NCI-H524 treated with DMSO at 0.1 percent for 48 hours (cell line): ENCODE measurements at places on chromosomes 11 and 22.
A peak's percentile ranks its signal among the peaks of the same experiment; 100 is the strongest.

DNA sequence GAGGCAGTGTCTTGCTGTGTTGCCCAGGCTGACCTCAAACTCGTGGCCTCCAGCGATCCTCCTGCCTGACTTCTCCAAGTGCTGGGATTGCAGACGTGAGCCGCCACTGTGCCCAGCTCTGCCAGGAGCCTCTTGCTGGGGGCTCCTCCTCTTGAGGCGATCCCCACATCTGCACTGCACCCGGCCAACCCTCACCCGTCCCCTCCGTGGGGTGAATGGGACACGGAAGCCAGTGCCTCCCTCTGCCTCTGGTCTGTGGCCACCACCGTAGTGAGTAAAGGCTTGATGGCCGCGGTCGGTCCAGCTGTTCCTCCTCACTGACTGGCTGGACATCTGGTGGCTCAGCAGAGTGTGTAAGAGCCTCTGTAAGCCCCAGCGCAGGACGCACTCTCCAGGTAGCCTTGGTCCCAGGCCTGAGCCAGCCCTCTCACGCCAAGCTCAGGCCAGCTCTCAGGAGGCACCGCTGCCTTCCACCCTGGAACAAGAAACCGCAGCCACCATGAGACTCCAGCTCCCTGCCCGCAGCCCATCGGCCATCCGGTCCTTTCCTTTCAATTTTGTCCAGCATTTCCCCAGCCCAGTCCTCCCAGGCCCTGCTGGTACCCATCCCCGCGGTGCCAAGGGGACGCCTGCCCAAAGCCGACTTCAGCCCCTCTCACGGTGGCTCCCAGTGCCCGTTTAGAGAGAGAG is 100.3 kb downstream of the BRD1 start:
- DNase-seq: no peak

DNA sequence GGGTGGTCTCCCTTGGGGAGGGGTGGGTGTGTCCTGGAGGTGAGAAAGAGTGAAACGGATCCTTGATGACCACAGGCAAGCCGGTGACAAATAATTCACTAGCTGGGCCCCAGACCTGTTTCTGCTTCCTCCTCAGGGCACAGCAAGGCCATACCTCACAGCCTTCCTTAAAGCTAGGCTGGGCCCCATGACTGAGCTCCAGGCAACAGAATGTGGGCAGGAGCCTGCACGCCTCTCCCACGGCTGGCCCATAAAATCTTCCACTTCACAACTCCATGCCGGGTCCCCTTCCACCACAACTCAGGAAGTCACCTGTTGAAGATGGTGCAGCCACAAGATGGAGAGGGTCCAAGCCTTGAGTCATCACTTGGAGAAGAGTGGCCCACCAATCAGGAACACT is 23.9 kb downstream of the SLC22A12 start:
- DNase-seq: no peak

- no peak for DNase-seq
Observed at GRCh38 chr22:17684245-17684644, 45.7 kb downstream of the BCL2L13 start.

- DNase-seq: no peak
Observed at GRCh38 chr22:28269277-28269676, 350.2 kb upstream of the PITPNB start.

DNA sequence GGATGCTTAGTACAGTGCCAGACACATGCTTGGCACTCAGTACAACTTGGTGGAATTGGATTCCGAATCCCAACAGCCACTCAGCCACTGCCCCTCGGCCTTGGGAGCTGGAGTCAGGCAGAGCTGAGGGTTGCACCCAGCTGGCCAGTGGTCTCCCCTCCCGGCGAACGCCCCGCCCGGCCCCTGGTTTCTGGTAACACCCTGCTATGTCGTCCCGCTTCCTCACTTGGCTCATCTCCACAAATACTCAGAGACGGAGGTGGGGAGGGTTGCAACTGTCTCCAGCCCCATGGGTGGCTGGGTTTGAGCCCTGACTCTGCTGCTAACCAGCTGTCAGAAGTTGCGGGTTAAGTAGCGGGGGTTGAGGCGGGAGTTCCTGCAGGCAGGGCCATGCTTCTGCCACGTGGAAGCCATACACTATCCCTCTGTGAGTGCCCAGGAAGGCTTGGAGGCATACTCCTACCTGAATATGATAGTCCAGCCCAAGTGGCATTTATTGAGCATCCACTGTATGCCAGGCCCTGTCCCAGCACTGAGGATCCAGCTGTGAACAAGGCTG is 67.1 kb downstream of the GRIK4 start:
- DNase-seq: no peak

- no peak for DNase-seq
Observed at GRCh38 chr11:128198216-128198772, 389.1 kb downstream of the ETS1 start.

DNA sequence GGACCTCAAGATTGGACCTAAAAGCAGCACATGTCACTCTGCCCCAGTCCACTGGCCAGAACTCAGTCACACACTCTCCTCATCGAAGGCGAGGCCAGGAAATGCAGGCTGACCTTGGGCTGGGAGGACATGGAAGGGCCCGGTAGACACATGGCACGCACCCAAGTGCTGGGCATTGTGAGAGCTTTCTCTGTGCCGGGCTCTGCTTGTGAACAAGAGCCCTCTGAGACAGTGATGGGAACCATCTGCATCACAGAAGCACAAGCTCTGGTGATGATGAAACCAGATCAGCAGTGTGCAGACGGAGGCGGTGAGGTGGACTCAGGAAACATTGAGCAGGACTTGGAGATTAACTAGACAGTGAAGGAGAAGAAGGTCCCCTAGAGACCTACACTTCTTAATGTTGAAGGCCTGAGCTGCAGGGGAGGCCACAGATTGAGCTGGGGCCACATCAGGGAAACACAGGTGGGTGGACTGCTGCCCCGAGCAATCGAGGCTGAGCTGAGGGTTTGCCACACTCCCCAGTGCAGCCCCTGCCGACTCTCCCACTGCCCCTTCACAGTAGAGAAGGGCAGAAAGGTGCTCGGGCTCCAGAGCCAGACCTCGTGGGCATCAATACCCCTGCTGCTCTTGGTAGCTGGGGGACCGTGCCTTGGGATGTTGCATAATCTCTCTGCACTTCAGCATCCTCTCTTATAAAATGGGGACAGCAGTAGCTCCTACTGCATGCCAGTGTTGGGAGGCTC is 1460.5 kb downstream of the TBC1D22A start:
- DNase-seq: no peak

DNA sequence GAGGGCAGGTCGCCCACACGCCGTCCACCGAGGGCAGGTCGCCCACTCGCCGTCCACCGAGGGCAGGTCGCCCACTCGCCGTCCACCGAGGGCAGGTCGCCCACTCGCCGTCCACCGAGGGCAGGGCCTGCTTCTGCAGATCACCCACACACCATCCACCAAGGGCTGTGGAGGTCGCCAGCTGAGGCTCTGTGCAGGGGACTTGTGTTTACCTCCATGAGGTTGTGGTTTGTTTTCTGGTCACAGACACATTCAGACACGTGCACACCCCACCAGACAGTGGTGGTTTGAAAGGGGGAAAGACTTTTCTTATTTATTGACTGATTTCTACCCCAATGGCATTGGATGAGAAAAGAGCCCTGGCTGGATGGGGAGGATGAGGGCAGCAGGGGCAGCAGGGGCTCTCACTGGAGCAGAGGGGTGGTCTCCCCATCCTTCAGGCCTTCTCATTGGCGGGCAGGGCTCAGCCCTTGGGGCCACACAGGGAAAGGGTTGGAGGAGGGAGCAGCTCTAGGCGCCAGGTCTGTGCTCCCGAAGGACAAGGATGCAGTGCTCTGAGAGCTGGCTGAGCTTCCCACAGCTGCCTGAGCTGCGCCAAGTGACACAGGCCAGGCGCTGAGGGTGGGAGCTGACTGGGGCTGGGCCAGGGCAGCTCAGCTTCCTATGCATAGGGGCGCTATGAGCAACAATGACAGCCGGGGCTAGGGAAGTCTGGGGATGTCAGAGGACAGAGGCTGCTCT is 252.6 kb upstream of the B3GAT1 start:
- no peak for DNase-seq

GRCh38 chr11:130606781-130607511 is 158.5 kb downstream of the ADAMTS15 start:
- no peak for DNase-seq

DNA sequence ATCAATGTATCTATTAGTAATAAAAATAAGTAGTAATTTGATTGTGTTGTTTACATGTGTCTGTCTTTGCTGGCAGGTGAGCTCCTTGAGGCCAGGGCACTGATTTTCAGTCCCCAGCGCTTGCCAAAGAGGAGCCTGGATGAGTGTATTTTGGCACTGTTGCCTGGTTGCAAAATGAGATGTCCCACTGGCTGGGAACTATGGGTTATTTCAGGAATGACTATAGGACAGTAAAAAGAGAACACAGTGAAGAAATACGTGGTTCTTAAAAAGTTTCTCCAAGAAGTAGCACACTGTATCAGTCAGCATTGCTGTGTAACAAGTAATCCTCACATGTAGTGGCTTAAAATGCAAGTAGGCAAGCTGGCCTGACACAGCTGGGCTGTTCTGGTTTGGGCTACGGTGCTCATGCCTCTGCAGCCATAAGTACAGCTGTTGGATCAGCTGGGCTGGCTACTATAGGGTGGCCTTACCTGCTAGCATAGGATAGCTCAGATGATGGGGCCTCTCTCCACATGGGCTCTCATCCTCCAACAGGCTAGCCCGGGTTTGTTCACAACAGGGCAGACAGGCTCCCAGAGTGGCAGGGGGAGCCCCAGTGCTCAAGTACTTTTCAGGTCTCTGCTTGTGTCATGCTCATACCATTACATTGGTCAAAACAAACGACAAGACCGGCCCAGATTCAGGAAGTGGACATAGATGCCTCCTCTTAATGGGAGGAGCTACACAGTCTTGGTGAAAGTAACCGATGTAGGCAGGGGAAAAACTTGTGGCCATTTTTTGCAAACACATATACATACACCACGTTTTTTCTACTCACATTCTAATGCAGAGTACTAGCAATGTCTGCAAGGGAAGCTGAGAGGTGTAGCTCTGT is 399.1 kb downstream of the LARGE1 start:
- DNase-seq: no peak

DNA sequence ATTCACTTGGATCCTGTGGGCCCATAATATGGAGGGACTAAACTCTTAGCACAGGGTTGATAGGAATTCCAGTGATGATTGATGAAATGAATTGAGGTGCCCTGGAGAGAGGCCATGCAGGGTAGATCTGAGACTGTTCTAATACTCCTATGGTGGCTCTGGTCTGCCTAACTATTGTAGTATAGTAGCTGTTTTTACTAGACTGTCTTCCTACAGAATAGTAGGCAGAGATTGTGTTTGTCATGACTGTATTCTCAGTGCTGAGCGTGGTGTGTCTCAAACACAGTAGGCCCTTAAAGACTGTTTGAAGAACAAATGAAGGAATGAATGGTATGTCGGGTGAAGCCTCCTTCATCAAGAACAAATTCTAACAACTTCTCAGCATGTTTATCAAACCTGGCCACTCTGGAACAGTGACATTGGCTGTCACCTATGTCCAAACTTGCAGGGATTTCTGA is 107.0 kb upstream of the SESN3 start:
- no peak for DNase-seq

GRCh38 chr11:87019613-87020271 is 18.0 kb upstream of the TMEM135 start:
- DNase-seq: no peak

GRCh38 chr11:22624742-22625447 is 728 bp downstream of the FANCF start:
- DNase-seq: peak; percentile 29

- DNase-seq: no peak
Observed at GRCh38 chr11:44851496-44851895, 99.2 kb downstream of the TP53I11 start.

- DNase-seq: no peak
Observed at GRCh38 chr22:38872831-38873248, 824 bp upstream of the CBX6 start.

- DNase-seq: no peak
Observed at GRCh38 chr11:128881221-128881620, 9.9 kb upstream of the KCNJ5 start.

- DNase-seq: no peak
Observed at GRCh38 chr11:119493712-119494111, 70.7 kb upstream of the THY1 start.

GRCh38 chr11:65411681-65412070 is 10.9 kb upstream of the NEAT1 start:
- no peak for DNase-seq

DNA sequence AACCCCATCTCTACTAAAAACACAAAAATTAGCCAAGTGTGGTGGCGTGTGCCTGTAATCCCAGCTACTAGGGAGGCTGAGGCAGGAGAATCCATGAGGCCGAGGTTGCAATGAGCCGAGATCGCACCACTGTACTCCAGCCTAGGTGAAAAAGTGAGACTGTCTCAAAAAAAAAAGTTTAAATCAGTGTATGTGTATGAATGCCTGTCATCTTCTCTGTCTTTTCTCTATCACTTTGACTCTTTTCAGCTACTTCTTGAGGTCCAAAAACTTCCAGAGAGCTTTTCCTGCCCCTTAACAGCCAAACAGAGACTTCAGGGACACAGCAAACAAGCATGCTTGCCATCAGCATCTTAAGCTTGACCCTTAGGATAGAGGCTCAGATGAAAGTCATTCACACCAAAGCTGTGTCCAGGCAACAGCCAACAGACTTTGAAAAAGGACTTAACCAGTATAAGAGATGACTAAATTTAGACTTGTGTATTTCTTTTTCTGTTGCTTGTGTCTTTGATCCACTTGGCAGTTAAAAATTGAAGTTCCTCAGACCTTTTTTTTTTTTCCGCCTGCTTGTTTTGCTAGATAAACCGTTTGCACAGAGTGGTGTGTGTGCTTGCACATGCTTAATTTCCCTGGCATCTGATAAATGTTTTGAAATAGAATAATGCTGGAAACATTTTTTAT is 151.9 kb downstream of the DBX1 start:
- no peak for DNase-seq

GRCh38 chr11:76382209-76382608 is 1.1 kb downstream of the GVQW3 start:
- DNase-seq: no peak

DNA sequence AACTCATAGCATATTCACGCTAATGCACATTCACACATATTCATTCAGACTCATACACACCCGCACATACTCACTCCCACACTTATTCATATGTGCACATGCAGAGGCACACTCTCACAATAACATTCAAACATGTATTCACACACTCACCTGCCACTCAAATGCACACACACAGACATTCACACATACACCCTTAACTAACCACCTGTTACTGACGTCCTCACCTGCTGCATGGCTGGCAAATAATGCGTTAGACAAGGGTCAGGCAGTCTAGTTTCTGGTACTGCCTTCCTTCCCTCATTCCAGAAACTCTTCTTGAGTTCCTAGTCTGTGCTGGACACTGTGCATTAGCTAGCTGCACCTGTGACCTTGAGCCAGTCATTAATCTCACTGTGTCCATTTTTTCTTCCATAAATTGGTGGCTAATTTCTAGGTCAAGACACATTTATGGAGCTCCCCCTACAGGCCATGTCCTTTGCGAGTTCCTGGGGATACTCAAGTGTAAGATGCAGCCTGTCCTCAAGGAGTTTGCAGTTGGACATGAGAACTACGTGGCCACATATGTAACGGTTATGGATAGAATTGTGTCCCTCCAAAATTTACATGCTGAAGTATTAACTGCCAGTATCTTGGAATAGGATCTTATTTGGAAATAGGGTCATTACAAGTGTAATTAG is 34.5 kb upstream of the SEZ6L start:
- no peak for DNase-seq

- no peak for DNase-seq
Observed at GRCh38 chr22:27597703-27598444, 203.7 kb downstream of the MN1 start.

- DNase-seq: no peak
Observed at GRCh38 chr11:8415195-8415594, 151.5 kb upstream of the LMO1 start.

GRCh38 chr22:31987218-31987617 is 42.9 kb downstream of the YWHAH start:
- no peak for DNase-seq

GRCh38 chr11:117084992-117085391 is 13.2 kb downstream of the SIK3 start:
- DNase-seq: no peak
